ENCODE measurements at places on chromosomes 5 and 9.

DNA sequence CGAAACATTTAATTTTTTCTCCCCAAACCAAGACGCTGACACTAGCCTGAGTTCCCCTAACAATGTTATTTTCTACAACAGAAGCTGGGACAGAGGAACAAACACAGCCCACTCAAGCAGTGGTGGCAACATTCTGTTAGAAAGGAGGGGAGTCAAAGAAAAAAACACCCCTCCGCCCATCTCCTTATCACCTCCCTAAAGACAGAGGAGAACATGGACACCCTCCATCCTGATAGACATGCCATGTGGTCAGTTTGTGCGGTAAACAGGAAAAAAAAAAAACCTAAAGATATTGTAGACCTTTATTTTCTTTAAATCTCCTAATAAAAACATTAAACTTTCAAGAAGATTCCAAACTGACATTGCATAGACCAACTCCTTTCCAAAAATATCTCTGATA lies 2.9 kb upstream of the DPM2 start:
- DNase-seq, result no peak

DNA sequence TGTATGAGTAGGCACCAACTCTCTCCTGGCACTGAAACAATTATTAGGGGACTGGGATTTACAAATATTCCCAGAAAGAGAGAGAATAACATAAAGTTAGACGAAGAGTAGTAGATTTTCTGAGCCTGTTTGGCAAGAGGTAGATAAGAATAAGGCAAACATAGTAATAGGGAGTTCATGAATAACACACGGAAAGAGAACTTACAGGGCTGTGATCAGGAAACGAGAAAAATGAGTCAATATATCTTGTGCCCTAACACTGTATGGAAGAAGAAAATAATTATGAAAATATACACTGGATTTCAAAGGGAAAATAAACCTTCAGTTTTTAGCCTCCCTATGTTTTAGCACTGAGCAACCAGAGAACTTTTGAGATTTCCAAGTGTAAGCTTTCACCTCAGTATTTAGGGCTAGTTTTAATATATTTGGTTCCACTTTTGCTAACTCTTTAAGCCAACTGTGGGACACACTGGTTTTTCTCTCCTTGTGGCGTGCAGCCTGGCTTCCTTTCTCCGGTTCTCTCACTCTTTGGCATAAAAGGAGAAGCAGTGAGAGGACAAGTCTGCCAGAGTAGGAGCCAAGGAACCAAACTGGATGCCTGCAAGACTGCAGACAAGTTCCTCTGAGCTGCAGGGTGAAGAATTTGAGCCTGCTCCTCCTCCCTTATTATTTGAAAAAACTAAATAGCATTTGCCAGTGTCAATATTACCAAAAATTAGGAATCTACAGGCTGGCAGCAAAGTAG lies 6.6 kb upstream of the KCNN2 start:
- no peak for DNase-seq

DNA sequence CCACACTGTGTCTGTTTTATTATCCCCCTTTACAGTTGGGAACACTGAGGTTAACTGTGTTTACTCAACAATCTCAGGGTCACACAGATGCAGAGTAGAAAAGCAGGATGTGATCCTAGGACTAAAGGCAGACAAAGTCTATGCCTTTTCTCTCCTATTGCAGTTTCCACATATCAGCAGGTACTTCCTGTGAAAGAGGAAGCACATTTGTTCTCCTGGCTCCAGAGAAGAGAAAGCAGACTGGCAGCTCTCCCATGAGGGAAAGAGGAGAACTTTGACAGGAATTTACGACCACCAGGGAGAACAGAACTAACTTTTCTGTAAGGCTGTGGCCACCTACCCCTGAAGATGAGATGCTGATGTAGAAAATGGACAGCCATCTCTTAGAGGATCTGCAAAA lies 84.2 kb upstream of the TNC start:
- DNase-seq, result no peak

DNA sequence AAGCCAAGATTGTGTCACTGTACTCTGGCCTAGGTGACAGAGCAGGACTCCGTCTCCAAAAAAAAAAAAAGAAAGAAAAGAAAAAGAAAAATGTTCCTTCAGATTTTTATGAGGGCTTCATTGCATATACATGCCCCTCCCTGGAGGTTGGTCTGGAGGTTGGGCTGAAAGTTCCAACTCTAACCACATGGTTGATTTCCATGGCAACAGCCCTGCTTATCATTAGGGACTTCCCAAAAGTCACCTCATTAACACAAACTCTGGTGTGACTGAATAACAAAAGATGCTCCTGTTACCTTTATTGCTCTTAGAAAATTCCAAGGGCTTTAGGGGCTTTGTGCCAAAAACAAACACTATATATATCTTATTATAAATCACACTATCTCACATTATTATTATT lies 113.8 kb downstream of the TMC1 start:
- no peak for DNase-seq

GRCh38 chr9:71676460-71676859 lies 91.9 kb downstream of the CEMIP2 start:
- DNase-seq, result no peak

DNA sequence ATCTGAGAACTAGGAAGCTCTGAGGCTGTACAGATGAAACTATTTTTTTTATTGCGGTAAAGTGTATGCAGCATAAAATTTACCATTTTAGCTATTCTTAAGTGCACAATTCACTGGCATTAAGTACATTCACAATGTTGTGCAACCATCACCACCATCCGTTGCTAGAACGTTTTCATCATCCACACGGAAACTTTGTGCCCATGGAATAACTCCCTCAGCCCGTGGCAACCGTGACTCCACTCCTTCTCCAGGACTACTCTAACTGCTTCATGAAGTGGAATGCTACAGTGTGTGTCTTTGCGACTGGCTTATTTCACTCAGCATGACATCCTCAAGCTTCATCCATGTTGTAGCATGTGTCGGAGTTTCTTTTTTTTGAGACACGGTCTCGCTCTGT lies 57.1 kb downstream of the COL23A1 start:
- no peak for DNase-seq

Data from WERI-Rb-1 (cell line).